ENCODE measurements at places on chromosomes 11 and 22.

GRCh38 chr22:17891481-17892167 lies 117.4 kb upstream of the BID start:
- no peak for DNase-seq

DNA sequence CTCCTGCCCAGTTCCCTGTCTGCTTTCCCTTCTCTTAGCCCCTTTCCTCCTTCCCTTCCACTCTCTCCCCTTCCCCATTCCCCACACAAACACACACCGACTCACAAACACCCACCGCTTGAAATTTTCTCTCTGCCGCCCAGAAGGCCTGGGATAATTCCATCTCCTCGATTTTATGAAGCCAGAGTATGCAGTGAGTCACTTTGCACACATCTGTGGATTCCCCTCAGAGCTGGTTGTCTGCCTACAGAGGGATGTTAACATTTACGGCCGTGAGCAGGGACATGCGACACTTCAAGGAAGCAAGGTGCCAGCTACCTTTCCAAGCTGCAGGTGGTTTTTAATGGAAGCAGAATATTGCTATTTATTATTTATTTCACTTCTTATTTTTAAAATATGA lies 332.0 kb downstream of the TENM4 start:
- no peak for DNase-seq

DNA sequence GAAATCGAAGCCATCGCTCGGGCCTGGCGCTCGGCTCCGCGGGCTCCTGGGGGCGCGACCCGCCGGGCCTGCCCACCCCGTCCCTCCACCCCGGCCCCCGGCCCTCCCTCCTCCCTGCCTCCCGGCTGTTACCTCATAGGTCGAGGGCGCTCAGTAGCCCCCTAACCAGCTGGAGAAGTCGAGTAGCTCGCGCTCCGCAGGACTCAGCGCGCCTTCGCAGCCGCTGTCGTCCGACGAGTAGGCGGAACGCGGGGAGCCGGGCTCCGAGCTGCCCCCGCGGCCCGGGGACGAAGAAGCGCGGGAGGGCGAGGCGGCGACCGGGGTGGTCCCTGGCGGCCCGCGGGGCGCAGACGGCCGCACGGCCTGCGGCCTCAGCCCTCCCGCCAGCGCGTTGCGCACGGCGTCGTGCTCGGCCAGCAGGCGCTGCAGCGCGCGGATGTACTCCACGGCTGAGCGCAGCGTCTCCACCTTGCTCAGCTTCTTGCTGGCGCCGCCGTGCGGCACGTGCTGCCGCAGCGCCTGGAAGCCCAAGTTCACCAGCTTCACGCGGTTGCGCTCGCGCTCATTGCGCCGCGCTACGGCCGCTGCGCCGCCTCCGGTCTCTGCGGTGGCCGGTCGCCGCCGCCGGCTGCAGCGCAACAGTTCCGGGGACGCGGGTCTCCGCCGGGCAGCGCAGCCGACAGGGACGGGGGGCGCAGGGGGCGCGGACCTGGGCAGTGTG lies 627 bp downstream of the ASCL2 start:
- peak; percentile 34 for DNase-seq

GRCh38 chr11:128206461-128206860 lies 380.9 kb downstream of the ETS1 start:
- no peak for DNase-seq

DNA sequence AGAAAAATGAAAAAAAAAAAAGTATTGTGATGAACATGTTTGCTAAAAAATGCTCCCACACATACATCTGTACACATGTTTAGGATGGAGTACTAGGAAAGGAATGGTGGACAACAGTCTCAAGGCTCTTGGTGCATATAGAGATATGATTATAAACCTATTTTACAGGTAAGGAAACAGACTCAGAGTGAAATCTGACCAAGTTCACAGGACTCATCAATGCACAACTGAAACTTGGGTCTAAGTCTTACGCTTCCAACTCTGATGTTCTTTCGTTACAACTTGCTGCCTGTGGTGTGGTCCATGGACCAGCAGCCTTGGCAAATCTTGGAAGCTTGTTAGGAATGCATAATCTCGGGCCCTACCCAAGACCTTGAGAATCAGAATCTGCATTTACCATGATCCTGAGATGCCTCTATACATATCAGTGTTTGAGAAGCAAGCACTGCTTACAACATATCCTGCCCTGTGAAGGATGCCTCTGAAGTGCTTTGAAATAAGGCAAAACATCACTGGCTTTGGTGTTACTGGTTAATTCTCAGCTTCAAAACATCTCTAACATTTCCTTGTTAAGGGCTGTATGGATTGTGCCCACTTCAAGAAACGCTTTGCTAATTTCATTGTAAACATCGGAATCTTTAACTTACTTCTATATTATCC lies 39.9 kb upstream of the NUP160 start:
- DNase-seq: no peak

DNA sequence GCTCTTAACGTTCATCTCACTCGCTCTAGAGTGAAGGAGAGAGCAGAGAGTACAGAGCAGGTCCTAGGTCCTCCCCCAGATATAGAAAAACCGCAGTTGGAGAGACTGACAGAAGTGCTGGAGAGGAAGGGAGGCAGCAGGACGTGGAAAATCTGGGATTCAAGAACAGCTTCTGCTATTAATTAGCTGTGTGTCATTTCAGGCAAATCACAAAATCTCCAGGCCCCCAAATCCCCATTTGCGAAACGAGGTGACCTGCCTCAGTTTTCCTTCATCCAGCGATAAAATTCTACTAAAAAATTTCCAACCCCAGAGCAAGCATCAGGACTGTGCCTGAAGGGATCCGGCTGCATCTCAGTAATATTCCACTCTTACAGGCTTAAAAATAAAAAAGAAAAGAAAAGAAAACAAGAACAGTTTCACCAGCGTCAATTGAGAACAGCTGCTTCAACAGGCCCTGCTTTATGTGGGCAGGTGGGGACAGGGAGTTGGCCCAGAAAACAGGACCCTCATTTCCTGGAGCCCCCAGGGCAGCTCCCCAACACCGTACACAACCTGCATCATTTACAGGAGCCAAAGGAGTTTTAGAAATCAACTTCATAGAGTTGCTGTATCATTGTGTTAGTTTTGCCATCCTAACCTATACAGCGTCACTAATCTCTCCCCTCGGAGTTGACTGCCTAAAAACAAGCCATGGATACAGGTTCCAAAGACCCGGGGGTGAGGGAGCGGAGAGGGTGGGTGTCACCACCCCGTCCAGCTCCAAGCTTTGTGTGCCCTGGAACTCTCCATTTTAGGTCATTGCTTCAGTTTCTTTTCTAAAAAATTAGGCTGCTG lies 2.3 kb upstream of the MALAT1 start:
- no peak for DNase-seq
